ENCODE measurements at places on chromosomes 12 and 14.
A peak's percentile ranks its signal among the peaks of the same experiment; 100 is the strongest.

- DNase-seq: no peak
These were observed 13.7 kb downstream of the ATXN7L3B start for GRCh38 chr12:74551291-74551690.

- no peak for DNase-seq
These were observed 71.4 kb upstream of the PARP11 start for GRCh38 chr12:3944620-3945019.

GRCh38 chr12:116677202-116677661 is 60.6 kb downstream of the SPRING1 start:
- no peak for DNase-seq

GRCh38 chr12:57237932-57238853 is 8.7 kb downstream of the SHMT2 start:
- no peak for DNase-seq

GRCh38 chr14:37061697-37062096 is 110.7 kb downstream of the SLC25A21 start:
- no peak for DNase-seq

GRCh38 chr12:94039199-94039840 is 109.1 kb upstream of the PLXNC1 start:
- DNase-seq: no peak

- peak; percentile 12 for DNase-seq
These were observed 25.7 kb downstream of the FGF23 start for GRCh38 chr12:4353785-4354208.

- no peak for DNase-seq
These were observed 120.7 kb downstream of the ADGRD1 start for GRCh38 chr12:131074221-131075083.

Data from kidney tubule cell (primary cell).